Lower lobe of right lung (tissue), 2 donors: ENCODE measurements at places on chromosomes 2 and 18.

GRCh38 chr2:37552339-37552738 is 119.1 kb downstream of the CDC42EP3 start:
- H3K27ac ChIP-seq, result no peak overlapping the region
- H3K27me3 ChIP-seq, result no peaks in the 10 kb centered on the region
- no peaks in the 10 kb centered on the region for H3K4me1 ChIP-seq
- DNase-seq, result no peak
- H3K4me3 ChIP-seq, result no peak overlapping the region
- H3K36me3 ChIP-seq, result no peaks in the 10 kb centered on the region

DNA sequence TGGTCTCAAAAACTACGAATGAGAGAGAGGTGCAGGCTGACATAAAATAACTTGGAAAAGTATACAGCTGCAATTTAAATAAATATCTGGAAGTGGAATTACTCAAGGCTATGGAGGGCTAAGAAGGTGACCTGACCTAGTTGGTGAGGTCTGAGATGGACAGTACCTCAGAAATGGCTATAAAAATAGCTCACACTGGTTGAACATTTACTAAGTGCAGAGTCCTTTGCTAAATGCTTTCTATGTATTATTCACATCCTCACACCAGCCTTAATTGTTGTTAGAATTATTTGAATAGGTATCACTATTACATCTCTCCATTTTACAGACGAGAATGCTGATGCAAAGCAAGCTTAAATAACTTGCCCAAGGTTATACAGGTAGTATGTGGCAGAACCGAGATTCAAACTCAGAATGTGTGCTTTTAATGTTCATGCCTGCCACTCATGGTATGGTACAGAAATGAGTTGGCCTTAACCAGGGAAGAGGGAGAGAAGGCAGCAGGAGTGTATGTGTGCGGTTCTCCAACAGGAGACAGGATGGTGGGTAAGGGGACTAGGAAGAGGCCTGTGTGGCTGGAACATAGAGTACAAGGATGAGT is 37.4 kb downstream of the MRPL44 start:
- DNase-seq, result no peak
- H3K4me3 ChIP-seq, result no peak overlapping the region
- H3K27me3 ChIP-seq, result no peaks in the 10 kb centered on the region

GRCh38 chr2:141611981-141612380 is 518.8 kb downstream of the LRP1B start:
- H3K27ac ChIP-seq, result no peak overlapping the region
- H3K36me3 ChIP-seq, result no peaks in the 10 kb centered on the region
- no peaks in the 10 kb centered on the region for H3K27me3 ChIP-seq
- H3K4me1 ChIP-seq, result no peaks in the 10 kb centered on the region
- no peak for DNase-seq

GRCh38 chr18:37624318-37624717 is 58.7 kb upstream of the CELF4 start:
- H3K4me1 ChIP-seq, result no peaks in the 10 kb centered on the region
- H3K27me3 ChIP-seq, result no peaks in the 10 kb centered on the region
- H3K36me3 ChIP-seq, result no peaks in the 10 kb centered on the region
- H3K4me3 ChIP-seq, result no peak overlapping the region
- H3K27ac ChIP-seq, result no peak overlapping the region

- no peak for DNase-seq
- H3K4me3 ChIP-seq, result no peak overlapping the region
- H3K4me1 ChIP-seq, result no peaks in the 10 kb centered on the region
- H3K27me3 ChIP-seq, result no peaks in the 10 kb centered on the region
- H3K27ac ChIP-seq, result no peak overlapping the region
These were observed 322.1 kb downstream of the EN1 start for GRCh38 chr2:118525346-118525745.

DNA sequence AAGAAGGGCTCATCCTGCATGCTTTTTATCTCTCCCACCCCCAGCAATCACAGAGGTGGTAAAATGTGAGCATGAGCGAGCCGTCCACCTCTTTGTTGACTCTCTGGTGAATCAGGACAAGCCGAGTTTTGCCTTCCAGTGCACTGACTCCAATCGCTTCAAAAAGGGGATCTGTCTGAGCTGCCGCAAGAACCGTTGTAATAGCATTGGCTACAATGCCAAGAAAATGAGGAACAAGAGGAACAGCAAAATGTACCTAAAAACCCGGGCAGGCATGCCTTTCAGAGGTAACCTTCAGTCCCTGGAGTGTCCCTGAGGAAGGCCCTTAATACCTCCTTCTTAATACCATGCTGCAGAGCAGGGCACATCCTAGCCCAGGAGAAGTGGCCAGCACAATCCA is 19.5 kb downstream of the LIPG start:
- no peak for DNase-seq
- no peak overlapping the region for H3K27ac ChIP-seq
- H3K36me3 ChIP-seq, result no peaks in the 10 kb centered on the region
- no peaks in the 10 kb centered on the region for H3K4me1 ChIP-seq

- no peaks in the 10 kb centered on the region for H3K27me3 ChIP-seq
- DNase-seq, result no peak
- H3K36me3 ChIP-seq, result peaks cover 18% of the 10 kb centered on the region
- H3K27ac ChIP-seq, result no peak overlapping the region
- peaks cover 24% of the 10 kb centered on the region for H3K4me1 ChIP-seq
These were observed 75.2 kb downstream of the CABLES1 start for GRCh38 chr18:23210526-23210925.

DNA sequence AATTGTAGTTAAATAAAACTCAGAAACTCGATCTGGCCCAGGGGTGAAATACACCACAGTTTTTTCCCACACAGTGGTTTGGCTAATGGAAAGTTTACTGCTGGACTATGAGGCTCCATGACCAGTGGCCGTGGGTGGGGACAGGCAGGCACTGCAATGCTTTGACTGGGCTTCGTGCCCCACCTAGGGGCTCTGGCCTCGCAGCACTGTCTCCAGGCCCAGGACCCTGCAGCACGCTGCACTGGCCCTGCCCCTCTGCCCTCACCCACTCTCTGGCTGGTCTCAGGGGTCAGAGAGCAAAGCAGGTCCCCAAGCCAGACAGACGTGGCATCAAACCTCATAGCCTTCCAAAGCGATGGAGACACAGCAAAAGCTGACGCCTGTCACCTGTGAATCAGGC is 13.4 kb upstream of the B3GNT7 start:
- H3K36me3 ChIP-seq, result no peaks in the 10 kb centered on the region
- H3K27me3 ChIP-seq, result no peaks in the 10 kb centered on the region
- no peak overlapping the region for H3K4me3 ChIP-seq
- no peaks in the 10 kb centered on the region for H3K4me1 ChIP-seq
- DNase-seq, result no peak

- H3K27ac ChIP-seq, result no peak overlapping the region
- peak; percentile 35 for DNase-seq
- peaks cover under 1% of the 10 kb centered on the region for H3K4me1 ChIP-seq
- H3K4me3 ChIP-seq, result no peak overlapping the region
- H3K36me3 ChIP-seq, result peaks cover 97% of the 10 kb centered on the region
- H3K27me3 ChIP-seq, result no peaks in the 10 kb centered on the region
These were observed 15.3 kb upstream of the HES6 start for GRCh38 chr2:238255151-238255551.
